Globus pallidus (tissue), 1 donor: ENCODE measurements at places on chromosomes 2 and 18.
A peak's percentile ranks its signal among the peaks of the same experiment; 100 is the strongest.

GRCh38 chr2:11022591-11023273 is 111.0 kb downstream of the KCNF1 start:
- no peak for DNase-seq

- no peak for DNase-seq
These were observed 32.8 kb downstream of the TTC32 start for GRCh38 chr2:19868701-19869580.

- no peak for DNase-seq
These were observed 19.8 kb upstream of the MAL start for GRCh38 chr2:95005726-95006125.

DNA sequence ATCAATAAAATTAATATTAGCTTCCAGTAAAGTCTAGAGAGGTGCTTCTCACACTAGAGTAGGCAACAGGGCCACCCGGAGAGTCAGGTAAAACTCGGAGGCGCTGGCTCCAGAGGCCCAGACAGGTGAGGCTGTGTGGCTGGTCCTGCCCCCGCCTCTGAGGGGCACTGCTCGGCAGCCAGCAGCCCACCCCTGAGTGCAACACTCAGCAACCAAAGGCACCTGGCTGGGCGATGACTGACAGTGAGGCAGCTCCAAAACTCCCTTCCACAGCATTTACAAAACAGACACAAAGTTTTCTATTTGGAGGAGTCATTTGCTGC is 138.8 kb upstream of the ID2 start:
- no peak for DNase-seq

- DNase-seq, result peak; percentile 37
These were observed 1.1 kb upstream of the SPAST start for GRCh38 chr2:32061973-32062861.

- DNase-seq, result peak; percentile 20
These were observed 461 bp downstream of the PRADC1 start for GRCh38 chr2:73232403-73233153.

DNA sequence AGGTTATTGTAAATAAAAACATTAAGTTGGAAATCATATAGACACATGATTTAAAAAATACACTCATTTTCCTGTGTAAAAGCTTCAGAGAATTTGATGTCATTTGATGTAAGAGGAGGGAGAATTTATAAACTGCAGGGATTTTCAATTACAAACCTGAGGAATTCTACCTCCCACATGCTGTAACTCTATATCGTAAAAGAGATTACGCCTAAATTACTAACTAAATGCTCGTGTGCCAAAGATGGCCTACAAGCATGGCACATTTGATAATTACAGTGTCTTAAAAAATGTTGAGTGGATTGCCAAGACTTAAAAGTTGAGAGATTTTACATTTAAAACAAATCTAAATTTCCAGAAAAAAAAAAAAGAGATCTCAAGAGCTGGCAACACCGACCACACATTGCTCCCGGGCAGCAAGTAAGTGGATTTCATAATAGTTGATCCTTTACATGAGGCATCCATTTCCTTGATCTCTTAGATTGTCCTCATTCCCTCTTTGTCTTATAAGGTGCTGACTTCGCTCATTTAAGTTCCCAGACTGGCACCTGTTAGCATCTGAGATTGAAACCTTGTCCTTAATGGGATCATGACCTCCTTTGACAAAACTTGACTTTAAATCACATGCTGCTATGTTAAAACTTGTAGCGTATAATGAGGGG is 840.3 kb upstream of the ZEB2 start:
- DNase-seq, result no peak

GRCh38 chr2:12262681-12263436 is 453.9 kb upstream of the TRIB2 start:
- no peak for DNase-seq

- DNase-seq, result peak; percentile 72
These were observed 36.8 kb downstream of the MOGAT1 start for GRCh38 chr2:222708274-222708710.

GRCh38 chr18:58223717-58224424 is 179.8 kb downstream of the NEDD4L start:
- DNase-seq, result no peak

DNA sequence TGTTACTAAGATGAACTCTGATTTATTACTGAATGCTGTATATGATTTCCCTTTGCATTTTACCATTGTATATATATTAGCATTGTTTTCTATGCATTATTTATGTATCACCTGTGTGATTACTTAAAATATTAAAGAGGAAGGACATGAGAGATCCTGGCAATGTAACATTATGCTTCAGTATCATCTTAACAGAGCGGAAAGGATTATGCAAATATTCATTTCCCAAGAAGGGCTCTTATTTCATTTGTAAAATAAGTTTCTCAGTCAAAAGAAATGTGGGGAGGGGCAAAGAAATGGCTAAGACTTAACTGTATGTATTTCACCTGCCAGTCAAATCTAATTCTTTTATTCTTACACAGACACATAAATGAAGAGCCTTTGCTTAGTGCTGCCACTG is 654.2 kb upstream of the PKDCC start:
- no peak for DNase-seq

DNA sequence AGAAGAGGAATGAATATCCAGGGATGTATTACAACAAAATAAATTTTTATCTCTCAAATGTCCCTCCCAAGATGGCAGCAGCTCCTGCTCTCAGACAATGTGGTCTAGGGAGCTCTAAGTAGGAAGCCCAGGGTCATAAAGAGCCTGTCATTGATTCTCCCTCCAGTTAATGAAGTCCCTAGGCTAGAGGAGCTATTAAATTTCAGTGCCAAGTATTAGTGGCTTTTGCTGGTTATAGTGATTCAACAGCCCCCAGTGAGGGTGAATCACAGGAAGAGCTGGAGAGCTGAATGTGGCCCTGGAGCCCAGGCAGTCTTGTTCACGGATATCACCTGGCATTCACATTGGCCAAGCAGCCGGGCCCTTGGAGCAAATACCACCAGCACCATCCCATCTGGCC is 109.8 kb upstream of the YPEL5 start:
- DNase-seq, result no peak

GRCh38 chr2:102826904-102827303 is 65.1 kb downstream of the TMEM182 start:
- DNase-seq, result no peak

GRCh38 chr2:175973373-175973772 is 28.7 kb downstream of the LNPK start:
- DNase-seq, result no peak

DNA sequence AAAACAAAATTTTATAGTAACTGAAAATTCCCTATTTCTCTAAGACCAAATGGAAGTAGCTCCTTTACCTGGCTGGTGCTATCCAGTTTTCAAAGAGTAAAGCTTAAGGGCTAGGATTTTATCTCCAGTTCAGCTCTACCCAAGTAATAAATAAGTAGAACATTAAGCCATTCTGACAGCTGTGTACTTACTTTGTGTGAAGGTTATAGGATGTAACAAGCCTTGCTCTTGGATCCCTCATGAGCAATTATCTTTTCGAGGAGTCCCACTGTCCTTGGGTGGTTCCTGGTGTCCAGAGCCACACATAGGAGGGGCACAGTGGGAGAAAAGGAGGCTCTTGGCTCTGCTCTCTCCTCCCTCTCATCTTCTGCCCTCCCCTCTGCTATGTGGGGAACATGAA is 45.5 kb downstream of the KIF5C start:
- DNase-seq, result no peak

GRCh38 chr2:151657667-151658076 is 76.6 kb downstream of the NEB start:
- no peak for DNase-seq

DNA sequence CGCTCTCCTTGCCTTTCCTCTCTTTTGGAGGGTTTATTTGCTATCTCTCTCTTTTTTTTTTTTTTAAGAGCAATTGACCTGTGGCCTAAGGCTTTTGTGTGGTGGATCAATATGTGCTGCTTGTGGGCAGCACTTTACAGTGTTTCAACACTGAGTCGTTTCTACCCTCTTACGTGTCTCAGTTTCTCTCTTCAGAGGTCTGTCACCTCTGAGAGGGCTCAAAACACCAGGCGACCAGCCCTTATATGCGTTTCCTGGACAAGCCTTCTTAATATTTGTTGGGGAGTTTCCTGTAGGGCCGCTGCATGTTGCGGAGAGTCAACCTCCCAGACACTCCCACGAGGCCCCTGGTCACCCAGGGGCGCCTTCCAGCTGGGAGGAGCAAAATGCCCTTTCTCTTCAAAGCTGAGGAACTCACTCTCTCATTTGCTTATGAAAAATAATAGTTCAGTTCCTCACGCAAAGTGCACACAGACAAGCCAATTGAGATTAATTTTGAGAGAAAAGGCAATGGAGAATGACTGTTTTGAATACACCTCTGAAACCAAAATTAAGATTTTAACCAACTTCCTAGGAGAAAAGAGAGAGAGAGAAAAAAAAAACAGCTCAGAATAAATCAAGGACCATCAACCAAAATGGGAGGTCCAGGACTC is 96.3 kb upstream of the B3GNT2 start:
- no peak for DNase-seq

GRCh38 chr2:191165176-191165643 is 14.4 kb upstream of the STAT4 start:
- peak; percentile 60 for DNase-seq
